ENCODE measurements at places on chromosomes 6 and 20.
A peak's percentile ranks its signal among the peaks of the same experiment; 100 is the strongest.

DNA sequence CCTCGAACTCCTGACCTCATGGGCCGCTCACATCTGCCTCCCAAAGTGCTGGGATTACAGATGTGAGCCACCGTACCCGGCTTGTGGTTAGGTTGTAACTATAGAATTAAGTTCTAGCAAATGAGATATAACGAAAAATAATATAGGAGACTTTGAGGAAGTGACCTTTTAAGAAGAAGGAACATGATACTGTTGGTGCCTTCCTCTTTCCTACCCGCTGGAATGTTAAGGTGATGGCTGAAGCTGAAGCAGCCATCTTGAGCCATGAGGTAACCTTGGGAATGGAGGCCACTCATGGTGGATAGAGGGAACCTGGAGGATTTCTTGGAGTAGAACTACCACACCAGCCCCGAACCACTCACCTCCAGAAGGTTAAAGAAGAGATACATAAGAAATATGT lies 48.1 kb upstream of the MDGA1 start:
- no peak for DNase-seq

GRCh38 chr6:41098366-41098765 lies 25.6 kb downstream of the NFYA start:
- DNase-seq, result no peak

DNA sequence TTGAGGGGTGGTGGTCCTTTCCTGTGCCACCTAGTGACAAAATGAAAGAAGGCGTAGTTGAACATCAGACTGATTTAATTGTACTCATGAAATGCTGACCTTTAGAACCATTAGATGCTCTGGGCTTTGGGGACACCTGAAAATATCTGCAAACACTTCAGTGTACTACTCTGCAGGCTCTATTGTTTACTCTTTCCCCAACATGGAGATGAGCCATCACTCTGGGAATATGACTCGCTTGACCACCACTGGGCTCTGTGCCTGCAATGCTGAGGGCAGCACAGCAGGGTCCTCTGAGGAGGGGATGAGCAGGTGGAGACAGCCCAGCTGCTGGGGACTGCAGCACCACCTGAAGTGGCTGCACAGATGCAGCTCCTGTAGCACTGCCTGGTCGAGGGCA lies 74.8 kb upstream of the SLC24A3 start:
- DNase-seq, result no peak

- DNase-seq, result no peak
Measured at GRCh38 chr6:43762410-43762768, 7.6 kb upstream of the VEGFA start.

DNA sequence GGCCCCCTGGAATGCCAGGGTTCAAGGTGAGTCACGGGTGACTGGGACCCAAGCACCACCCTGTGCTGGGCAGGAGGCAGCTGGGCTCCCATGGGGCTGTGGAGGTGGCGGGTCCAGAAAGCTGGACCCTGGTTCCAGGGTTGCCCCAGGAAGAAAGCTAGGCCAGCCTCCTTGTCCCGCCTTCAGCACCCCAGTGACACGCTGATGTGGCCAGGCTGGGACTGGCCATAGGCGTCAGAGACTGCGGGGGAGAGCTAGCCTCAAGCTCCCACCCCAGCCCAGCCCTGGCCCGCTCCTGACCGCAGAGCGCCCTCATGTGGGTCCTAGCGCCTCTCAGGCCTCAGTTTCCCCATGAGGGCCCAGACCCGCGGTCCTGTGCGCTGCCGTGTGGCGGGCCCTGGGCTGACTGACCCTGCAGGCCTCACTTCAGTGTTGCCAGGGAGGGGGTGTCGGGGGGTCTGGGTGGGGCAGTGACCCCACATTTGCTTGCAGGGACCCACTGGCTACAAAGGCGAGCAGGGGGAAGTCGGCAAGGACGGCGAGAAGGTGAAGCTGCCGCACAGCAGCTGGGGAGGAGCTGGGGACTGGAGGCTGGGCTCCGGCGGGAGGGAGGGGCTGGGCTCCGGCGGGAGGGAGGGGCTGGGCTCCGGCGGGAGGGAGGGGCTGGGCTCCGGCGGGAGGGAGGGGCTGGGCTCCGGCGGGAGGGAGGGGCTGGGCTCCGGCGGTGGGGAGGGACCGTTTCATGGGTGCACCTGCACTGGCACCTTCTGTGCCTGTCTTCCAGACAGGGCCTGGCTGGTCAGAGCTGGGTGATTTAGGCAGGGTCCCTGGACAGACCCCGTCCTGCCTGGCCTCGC lies 7.9 kb downstream of the COL9A3 start:
- DNase-seq, result no peak

DNA sequence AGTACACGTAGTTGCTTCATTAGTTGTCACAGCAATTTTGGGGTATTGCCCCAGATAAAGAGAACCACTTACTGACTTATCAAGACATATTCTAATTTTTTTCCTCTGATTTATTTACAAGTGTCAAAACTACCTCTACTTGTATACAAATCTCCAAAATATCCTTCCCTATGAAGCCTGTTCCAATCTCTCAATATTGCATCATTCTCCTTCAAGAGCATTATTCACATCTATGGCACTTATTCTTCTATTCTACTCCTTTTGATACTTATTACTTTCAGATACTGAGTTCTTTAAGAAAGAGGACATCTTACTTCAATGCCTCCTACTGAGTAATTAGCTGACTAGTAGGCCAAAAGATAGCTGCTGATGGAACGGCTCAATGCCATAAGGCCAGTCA lies 105.2 kb downstream of the SMLR1 start:
- DNase-seq, result no peak

GRCh38 chr6:46254946-46255345 lies 84.2 kb upstream of the ENPP5 start:
- DNase-seq, result no peak

GRCh38 chr6:167211295-167211648 lies 53.5 kb upstream of the GPR31 start:
- DNase-seq, result no peak

DNA sequence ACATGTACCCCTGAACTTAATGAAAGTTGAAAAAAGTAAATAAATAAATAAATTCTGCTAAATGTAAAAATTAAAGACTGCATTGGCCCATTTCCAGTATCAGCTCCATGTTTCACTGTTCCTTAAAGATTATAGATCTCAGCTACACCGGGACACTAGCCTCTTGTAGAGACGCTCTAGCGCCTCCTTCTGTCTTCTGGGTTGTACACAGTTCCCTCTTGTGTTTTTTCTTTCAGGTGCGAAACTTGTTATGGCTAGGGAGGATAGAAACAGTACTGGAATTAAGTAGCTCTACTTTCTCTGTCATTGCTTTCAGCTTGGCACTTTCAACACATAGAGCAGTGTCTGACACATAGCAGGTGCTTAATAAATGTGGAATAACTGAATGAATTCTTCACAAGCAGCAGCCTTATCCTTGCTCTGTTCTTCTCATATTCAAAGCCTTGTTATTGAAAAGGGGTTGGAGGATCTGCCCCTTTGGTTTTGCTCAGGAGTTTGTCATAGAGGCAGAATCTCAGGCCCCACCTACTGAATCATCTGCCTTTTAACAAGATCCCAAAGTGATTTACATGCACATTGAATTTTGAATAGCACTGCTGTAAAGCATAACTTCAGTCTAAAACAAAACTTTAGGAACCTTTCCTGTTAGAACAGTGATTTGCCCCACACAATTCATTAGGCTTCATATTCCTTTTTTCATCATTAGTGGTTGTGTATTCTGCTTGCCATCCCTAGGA lies 92.3 kb downstream of the FIG4 start:
- DNase-seq, result no peak

DNA sequence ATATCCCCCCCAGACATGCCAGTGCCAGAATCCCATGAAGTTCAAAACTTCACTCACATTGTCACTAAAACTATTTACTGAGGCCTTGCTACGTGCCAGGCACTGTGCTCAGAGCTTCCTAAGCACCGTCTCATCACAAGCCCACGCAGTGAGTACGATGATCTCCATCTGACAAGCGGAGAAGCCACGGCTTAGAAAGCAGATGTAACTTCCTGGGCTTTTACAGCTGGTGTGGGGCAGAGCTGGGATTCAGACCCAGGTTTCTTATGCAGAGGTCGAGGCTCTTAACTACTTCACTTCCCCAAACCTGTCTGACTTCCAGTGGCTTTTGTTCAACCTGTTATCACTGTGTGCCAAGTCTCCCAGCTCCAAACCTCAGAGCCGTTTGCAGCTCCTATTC lies 8.3 kb downstream of the MDGA1 start:
- DNase-seq, result no peak

GRCh38 chr20:62445553-62446340 lies 18.4 kb upstream of the RBBP8NL start:
- DNase-seq, result no peak

GRCh38 chr6:30730601-30731435 lies 10.7 kb downstream of the TUBB start:
- DNase-seq, result peak; percentile 43

- no peak for DNase-seq
Measured at GRCh38 chr6:700490-700889, 7.6 kb upstream of the EXOC2 start.

DNA sequence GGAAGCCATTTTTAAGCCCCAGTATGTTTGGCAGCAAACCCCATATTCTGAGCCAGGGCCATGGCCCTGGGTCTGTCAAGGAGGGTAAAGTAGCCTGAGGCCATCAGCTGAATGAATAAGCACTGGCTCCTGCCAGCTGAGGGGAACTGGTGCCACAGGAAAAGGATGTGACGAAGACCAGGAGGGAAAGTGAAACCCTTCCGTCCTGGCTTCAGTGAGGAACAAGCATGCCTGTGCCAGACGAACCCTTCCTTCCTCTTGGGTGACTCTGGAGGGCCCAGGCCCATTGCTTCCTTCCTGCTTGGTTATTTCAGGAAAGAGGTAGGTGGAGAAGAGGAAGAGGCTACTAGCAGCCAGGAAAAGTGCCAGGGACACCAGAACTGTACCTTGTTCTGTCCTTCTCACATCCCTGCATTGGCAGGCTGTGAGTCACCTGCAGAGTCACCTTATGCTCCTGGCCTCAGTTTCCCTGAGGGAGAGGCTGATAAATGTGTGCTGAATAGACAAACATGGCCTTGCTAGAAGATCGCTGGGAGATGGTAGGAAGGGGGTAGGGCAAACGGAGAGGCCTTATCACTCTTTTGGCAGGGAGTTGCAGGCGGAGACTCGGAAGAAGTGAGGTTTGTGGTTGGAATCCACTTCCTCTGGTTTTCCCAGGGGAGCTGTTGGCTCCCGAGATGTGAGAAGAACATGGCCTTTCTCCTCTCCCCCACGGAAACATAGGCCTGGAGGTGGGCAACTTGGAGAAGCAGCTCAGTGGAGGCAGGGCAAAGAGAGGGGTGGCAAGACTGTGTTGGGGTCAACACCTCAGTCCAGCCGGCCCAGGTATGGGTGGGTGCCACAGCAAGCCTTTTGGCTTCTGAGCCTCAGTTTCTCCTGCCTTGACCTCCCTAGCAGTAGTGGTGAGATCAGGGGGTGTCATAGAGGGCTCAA lies 37.4 kb downstream of the COX4I2 start:
- DNase-seq, result peak; percentile 96

All from GF-D8 (cell line).